ENCODE measurements at places on chromosomes 6 and 20.

DNA sequence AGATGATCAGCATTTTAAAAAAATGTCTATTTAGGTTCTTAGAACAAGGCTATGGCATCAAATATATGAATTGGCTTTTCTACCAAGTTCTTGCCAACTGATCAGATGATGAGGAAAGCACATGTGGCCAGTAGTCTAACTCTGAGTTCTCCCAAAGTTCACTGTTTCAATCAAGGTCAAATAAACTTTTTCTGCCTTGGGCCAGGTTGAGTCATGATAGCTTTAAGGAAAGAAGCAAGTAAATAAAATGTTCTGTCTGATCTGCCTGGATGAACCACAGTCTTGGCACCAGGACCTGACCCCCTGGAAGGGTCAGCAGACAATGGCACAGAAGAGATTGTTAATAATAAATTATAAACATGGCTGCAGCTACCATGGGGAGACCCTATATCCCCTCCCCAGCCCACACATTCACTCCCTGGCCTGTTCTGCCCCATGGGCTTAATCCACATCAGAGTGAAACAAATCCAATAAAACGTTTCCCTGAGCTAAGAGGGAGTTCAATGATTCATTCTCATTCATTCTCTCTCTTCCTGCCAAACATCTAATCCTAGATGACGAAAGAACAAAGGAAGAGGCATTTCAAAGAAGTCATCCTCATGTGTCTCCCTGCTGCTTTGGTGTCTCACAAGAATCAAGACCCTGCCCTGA, 661.6 kb downstream of the DHX35 start:
- DNase-seq: no peak

DNA sequence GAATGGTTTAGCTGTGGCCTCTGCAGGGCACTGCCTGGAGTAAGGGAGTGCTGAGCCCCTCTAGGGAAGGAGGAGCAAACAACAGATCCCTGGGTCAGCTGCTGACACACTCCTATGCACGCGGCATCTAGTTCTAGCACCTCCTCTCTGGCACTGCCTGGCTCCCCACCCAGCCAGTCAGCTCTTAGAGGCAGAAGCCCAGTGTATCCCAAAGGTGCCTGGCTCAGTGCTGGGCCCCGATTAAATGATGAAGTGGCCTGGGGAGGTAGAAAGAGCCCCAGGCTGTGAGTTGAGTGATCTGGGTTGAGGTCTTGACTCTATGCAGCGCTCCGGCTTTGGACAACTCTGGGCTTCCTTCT, 7.6 kb upstream of the VEGFA start:
- no peak for DNase-seq

- DNase-seq: no peak
These were observed 415.9 kb upstream of the SULF2 start for GRCh38 chr20:48201188-48201587.

GRCh38 chr6:158086504-158087223, 81.4 kb downstream of the SERAC1 start:
- DNase-seq: no peak

DNA sequence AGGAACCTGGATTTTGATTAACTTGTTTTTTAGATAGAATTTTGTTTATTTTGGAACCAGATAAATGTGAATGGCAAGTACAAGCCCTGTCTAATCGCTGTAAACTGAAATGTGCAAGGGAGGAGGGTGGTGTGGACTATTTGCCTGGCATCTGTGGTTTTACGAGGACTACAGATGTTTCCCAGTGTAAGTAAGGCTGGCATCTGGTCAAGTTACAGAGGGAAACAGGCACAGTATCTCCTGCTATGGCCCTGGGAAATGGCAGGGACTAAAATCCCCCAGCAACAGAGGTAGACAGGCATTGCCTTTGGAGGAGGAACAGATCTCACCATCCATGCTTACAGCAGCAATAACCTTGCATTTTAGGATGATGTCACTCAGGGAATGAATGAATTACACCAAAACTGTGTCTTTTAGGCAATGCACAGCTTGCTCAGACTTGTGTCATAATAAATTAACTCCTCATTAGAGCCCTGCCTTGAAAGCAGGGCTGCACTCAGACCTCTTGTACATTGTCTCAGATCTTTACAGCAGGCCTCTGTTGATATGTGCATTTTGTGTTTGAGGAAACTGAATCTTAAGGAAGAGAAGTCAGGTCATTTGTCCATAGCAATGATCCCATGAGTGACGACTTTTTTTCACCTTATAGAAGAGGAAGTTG, 96.2 kb downstream of the TCP11 start:
- no peak for DNase-seq

GRCh38 chr6:137430954-137431353, 63.2 kb downstream of the OLIG3 start:
- DNase-seq: no peak

DNA sequence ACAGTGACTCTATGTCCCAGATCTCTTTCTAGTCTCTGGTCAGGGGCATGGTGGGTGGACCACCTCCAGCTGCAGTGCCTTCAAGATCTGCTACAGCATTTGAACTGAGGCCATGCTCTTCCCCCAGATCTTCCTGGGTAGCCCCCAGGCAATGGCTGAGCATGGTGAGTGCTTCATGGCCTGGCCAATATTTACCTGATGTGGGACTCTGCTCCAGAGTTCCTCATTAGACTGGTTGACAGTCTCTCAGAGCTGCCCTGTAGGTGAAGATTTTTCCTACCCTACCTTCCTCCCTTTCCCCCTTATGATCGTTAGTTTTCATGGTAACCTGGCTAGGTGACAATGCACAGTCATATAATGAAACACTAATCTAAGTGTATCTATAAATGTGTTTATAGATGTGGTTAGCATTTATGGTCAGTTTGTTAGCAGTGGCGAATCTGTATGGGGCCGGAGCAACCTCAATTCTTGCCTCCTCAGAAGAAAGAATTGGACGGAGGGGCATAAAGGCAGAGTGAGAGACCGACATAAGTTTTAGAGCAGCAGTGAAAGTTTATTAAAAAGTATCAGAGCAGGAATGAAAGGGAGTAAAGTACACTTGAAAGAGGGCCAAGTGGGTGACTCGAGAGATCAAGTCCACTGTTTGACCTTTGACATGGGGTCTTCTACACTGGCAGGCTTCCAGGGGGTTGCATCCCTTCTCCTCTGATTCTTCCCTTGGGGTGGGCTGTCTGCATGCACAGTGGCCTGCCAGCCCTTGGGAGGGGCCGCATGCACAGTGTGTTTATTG, 256.3 kb downstream of the CD83 start:
- DNase-seq: no peak

- DNase-seq: peak; percentile 85
These were observed 16.1 kb downstream of the FGD2 start for GRCh38 chr6:37021356-37022129.

Measured in CD4-positive, alpha-beta T cell treated with Interleukin-15 for 4 hours (primary cell).